HL-60 (cell line): ENCODE measurements at places on chromosomes 2 and 18.

- no peak for DNase-seq
Observed at GRCh38 chr2:236852977-236853374, 232.7 kb upstream of the COPS8 start.

DNA sequence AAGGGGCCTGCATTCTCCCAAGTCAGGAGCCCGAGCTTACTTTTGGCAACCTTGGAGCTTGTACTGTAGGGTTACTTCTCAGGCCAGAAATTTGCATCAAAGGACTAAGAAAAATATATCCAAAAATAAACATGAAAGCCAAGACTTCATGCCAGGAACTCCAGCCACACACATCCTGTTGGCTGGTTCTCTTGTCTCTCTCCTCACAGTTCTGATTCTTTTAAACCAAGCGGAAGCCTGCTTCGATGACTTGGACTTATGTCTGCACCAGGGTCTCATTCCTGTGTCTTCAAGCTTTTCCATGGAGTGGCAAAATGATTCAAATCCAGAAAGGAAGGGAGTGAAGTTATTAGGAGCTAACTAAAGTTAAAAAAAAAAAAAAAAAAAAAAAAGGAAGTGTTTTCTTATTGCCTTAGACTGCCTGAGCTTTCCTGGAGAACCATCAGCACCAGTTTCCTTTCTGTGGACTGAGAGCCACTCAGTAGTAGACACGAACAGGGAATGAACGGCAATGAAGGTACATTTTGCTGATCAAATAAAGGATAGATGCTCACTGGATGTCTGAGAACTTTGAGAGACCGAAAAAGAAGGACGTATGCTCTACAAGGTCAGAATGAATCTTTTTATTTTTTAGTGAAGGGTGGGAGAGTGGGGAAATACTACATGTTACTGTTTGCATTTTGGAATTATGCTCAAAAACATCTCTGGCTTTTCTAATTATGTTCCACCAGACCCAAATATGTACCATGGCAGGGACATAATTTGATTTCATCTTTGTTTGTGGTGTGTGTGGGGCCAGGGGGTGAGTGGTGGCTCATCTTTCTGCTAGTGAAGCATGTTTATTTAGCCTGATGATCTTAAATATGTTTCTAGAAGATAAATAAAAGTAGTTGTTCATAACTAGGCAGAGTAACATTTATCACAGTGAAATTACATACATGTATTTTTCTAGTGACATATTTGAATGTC is 86.0 kb downstream of the RAPGEF4 start:
- DNase-seq, result no peak

DNA sequence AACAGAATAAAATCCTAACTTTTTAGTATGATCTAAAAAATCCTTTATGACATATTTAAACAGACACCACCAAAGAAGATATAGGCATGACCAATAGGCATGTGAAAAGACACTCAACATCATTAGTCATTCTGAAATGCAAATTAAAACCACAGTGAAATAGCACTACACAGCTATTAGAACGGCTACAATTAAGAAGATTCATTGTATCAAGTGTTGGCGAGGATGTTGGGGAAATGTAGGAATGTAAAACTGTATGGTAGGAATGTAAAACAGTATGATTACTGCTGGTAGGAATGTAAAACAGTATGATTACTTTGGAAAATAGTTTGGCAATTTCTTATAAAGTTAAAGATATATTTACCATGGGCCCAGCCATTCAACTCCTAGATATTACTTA is 253.3 kb upstream of the TCF4 start:
- DNase-seq, result no peak

DNA sequence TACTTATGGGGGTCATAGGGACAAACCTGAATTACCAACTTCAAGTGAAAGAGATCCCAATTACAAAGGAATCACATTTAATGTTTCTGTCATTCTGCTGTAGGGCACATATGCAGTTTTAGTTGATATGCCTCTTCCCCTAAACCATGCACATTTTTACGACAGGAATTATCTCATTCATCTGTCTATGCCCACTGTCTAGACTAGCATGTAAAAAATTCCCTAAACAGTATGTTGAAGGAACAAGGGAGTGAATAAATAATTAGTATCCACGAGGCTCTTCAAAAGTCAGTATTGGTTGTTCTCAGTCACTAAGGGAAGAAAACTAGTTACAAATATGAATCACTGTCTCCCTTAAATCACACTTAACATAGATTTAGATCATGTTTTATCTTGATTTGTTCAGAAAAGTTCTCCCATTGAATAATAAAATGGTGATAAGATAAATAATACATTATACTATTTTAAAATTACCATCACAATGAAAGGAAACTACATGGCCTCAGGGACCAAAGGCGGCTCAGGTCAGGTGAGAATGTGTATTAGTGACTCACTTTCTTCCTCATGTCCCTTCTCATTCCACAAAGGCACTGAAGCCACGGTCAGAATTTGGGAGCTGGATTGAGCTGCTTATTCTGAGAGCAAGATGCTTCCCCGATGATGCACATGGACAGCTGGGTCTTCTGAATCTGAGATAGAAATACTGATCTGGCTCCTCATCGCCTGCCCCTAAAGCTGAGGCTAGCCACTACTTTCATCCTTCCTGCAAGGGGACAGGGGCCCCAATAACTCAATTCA is 29.1 kb downstream of the DYM start:
- no peak for DNase-seq

DNA sequence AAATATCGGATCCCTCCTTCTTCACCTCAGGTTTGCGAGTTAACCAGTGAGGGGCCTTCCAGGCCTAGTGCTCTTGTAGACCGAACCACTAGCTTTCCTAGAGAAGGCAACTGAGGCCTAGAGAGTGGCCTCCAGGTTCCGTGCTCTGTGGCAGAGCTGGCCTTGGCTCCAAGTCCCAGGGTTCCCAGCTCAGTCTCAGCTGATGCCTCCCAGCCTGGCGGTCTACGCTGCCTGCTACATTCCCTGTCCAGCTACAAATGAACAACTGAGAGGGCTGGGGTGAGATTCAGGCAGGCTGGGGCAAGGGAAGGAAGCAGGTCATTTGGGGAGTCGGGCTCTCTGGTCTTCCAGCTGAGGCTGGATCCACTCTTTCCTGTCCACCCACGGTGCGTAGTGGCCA is 2.3 kb downstream of the STEAP3 start:
- DNase-seq, result no peak

DNA sequence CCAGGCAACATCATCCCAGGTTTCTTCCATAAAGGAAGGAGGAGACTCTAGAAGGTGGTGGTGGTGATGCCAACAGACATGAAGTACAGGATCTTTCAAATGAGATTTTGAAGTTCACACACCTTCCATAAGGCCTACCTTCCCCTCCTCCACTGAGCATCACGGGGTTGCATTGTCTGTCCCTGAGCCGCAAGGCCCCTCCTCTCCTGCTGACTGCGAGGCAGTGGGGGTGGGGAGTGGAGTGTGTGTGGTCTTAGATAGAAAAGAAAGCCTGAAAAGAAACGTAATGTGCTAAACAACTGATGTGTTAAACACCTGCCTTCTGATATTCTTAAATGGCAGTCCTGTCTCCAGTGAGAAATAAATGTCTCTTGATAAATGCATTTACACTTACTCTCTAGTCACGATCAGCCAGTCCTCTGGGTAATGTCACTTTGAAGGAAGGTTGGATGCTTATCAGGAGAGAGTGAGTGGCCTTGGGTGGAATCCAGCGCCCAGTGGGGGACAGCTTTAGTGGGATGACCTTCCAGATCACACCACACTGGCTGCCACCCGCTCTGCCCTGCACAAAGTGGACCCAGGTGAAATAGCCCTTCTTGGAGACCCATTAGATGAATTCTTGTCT is 5.5 kb upstream of the SCYGR5 start:
- no peak for DNase-seq

DNA sequence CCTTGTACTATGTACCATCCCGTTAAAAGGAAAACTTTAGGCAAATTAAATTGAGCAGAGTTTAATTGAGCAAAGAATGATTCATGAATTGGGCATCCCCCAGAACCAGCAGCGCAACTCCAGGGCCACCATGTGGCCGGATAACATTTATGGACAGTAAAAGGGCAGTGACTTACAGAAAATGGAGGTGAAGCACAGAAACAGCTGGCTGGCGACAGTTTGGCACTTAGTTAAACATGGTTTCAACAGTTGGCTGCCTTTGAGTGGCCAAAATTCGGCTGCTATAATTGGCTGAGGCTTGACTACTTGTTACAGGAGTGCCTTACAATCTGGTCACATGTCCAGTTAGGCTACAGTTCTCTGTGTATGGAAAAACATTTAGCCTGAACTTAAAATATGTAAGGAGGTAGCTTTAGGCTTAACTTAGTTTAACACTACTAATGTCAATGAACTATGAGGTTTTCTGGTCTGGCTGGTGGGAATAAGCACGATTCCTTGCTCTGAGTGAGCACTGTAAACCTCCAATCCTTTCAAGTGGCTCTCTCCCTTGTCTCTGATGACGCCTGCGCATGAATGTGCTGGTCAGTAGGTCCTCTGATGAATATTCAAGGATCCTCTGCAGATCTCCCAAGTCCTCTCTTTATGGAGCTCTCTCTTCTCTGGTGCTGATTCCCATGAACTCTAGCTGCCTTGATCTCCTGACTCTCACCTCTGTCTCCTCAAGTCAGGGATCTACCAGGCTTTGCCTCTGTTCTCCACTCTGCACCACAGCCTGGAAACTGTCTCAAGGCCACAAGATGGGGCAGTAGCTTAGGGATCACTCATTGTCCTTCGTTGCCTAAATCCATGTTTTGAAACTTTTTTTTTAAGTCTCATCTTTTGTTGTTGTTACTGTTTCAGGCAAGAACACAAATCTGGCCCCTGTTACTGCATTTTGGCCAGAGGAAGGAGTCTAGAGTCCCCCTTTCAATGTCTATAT is 24.4 kb upstream of the RAB31 start:
- no peak for DNase-seq
